GM23338 (cell line): ENCODE measurements at places on chromosomes 1 and 21. TPM values are rescaled to one million over a fixed set of nuclear protein-coding genes. Genes with fewer than 3 reads are reported as not detected.

- H3K27ac ChIP-seq = no peak overlapping the region
- H3K4me1 ChIP-seq = no peaks in the 10 kb centered on the region
- no peak overlapping the region for H3K4me3 ChIP-seq
- peaks cover 11% of the 10 kb centered on the region for H3K36me3 ChIP-seq
Observed at GRCh38 chr1:108129999-108130398, 70.1 kb downstream of the SLC25A24 start.

GRCh38 chr21:43940329-43941050, 71.6 kb upstream of the TRAPPC10 start:
- H3K36me3 ChIP-seq = no peaks in the 10 kb centered on the region
- H3K27ac ChIP-seq = no peak overlapping the region
- H3K4me1 ChIP-seq = no peaks in the 10 kb centered on the region
- no peaks in the 10 kb centered on the region for H3K27me3 ChIP-seq
- DNase-seq = no peak
- no peak overlapping the region for H3K4me3 ChIP-seq

DNA sequence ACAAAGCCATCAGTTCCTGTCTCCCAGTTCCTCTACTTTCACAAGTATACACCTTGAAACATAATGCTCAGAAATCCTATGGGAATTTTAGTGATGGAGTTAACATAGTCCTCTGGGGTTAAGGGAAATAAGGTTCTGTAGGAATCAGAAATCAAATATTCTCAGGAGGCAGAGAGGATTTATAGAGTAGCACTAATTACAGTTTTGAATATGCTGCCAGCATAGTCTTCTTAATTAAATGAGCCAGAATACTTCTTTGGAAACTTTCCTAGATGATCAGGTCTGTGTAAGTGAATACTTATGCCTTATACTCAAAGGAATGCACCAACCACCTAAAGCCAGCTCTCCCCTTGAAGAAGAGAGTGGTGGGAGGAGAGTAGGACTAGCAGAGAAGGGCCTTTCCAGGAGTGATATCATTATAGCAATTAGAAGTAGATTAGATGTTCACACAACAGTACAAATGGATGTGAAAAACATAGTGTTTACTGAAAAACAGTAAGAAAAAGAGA, 31.4 kb upstream of the DIRAS3 start:
- H3K4me1 ChIP-seq = no peaks in the 10 kb centered on the region
- H3K4me3 ChIP-seq = no peak overlapping the region
- no peak overlapping the region for H3K27ac ChIP-seq
- H3K27me3 ChIP-seq = no peaks in the 10 kb centered on the region
- H3K36me3 ChIP-seq = no peaks in the 10 kb centered on the region

DNA sequence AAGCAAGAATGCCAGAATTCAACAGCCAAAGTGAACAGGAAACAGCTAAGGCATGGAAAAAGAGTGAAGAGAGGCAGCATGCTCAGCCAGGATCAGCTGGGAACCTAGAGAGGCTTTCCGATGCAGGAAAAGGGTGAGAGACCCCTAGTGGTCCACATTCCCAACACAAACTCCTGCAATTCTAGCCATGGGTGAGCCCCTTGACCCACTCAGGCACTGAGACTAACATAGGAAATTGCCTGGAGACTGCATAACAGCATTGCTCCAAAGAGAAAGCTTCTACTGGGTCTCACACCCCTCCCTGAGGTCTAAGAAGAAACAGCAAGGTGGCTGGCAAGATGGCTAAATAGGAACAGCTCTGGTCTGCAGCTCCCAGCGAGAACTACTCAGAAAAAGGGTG, 123.2 kb downstream of the LHX8 start:
- H3K4me1 ChIP-seq = no peaks in the 10 kb centered on the region
- no peaks in the 10 kb centered on the region for H3K27me3 ChIP-seq
- peak; percentile 78 for DNase-seq
- H3K27ac ChIP-seq = no peak overlapping the region
- H3K4me3 ChIP-seq = no peak overlapping the region

- H3K4me3 ChIP-seq = no peak overlapping the region
- no peaks in the 10 kb centered on the region for H3K36me3 ChIP-seq
- H3K4me1 ChIP-seq = peaks cover 12% of the 10 kb centered on the region
- H3K27ac ChIP-seq = no peak overlapping the region
Observed at GRCh38 chr1:111274653-111275052, 16.0 kb upstream of the CHIA start.

DNA sequence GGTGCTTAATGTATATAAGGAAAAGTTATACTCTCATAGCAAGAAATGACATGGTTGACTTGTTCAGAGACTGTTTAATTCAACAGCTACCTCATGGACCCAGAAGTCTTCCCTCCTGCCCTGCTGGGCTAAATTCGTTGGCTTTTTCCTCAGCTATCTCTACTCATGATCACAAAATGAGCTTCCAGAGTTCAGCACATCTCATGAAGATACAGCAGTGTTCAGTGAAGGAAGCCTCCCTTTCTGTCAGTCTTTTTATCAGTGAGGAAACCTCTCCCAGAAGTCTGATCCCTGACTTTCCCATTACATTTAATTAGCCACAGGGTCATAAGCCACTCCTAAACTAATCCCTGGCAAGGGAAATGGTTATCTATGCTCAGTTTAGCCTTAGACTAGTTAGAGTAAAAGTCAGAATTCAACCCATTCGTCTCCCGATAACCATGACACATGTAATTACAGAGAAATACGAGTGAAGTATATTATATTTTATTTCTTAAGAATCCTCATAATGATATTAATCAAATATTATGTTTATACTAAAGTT, 97.5 kb downstream of the DENND1B start:
- peaks cover 8% of the 10 kb centered on the region for H3K4me1 ChIP-seq
- no peaks in the 10 kb centered on the region for H3K36me3 ChIP-seq
- H3K27ac ChIP-seq = no peak overlapping the region
- H3K4me3 ChIP-seq = no peak overlapping the region
- no peaks in the 10 kb centered on the region for H3K27me3 ChIP-seq

DNA sequence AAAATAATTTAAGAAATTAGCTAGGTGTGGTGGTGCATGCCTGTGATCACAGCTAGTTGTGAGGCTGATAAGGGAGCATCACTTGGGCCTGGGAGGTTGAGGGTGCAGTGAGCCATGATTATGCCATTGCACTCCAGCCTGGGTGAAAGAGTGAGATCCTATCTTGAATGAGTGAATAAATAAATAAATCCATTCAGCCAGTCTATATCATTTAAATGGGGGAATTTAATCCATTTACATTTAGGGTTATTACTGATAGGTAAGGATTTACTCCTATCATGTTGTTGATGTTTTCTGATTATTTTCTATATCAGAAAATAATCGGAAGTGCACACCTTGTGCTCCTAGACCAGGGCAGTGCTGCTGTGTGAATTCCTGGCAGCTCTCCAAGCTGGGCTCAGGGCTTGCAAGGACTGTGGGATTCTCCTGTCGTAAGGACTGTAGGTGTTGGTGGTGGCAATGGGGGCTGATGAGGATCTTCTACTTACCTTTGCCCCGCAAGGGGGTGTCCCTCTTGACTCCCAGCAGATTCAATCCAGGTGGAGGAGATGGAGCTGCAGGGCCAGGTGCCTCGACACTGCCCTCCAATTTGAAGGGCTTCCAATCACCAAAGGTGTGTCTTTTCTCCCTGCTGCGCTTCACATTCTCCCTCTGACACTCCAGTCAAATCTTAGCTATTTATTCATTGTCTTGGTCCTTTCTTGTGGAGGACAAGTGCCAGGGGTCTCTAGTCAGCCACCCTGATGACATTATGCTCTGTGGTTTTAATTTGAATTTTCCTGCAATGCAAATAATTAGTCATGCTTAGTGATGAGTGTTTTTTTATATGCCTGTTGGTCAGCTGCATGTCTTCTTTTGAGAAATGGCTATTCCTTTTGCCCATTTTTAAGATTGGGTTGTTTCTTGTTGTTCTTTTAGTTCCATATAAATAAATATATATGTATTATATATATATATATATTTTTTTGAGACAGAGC, 14.1 kb upstream of the TRAPPC10 start:
- no peaks in the 10 kb centered on the region for H3K27me3 ChIP-seq
- H3K4me3 ChIP-seq = no peak overlapping the region

- H3K4me1 ChIP-seq = peaks cover 33% of the 10 kb centered on the region
- DNase-seq = no peak
- H3K27ac ChIP-seq = no peak overlapping the region
- no peak overlapping the region for H3K4me3 ChIP-seq
- no peaks in the 10 kb centered on the region for H3K36me3 ChIP-seq
Observed at GRCh38 chr1:162018418-162018817, 5.3 kb downstream of the OLFML2B start.

DNA sequence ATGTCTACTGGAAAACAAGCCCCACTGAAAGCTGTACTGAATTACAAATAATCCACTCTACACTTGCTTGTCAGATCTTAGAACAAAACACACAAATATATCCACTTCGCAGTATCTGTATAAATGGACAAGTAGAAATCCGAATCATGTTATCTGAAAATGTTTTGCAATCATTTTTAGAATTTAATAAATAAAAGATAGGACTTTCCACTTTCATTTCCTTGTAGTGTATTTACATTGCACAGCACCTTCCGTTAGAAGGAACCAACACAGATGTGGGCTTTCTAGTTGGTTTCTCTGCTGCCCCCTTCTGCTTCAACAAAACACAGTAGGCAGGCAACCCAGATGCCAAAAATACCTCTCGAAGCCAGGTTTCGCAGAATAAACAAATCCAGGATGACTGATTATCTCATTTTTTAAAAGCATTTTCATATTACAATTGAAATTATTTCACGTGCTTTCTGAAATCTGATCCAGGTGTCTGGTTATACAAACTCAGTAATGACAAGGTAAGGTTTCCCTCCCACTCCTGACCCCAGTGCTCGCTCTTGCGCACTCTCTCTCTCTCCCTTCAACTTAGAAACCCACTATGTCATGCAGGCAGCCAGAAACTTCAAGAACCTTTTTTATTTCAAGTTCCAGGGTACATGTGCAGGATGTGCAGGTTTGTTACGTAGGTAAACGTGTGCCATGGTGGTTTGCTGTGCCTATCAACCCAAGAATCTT, 389.9 kb downstream of the SMYD3 start:
- no peaks in the 10 kb centered on the region for H3K27me3 ChIP-seq
- H3K27ac ChIP-seq = no peak overlapping the region
- DNase-seq = peak; percentile 72
- no peaks in the 10 kb centered on the region for H3K36me3 ChIP-seq
- H3K4me1 ChIP-seq = no peaks in the 10 kb centered on the region; the same call in 1 of the 2 replicates

GRCh38 chr1:151779852-151780251, 10.4 kb downstream of the TDRKH start:
- no peaks in the 10 kb centered on the region for H3K4me1 ChIP-seq
- no peak overlapping the region for H3K4me3 ChIP-seq
- no peaks in the 10 kb centered on the region for H3K27me3 ChIP-seq
- DNase-seq = no peak
- no peak overlapping the region for H3K27ac ChIP-seq
- peaks cover 4% of the 10 kb centered on the region; the same call in 1 of the 2 replicates for H3K36me3 ChIP-seq

DNA sequence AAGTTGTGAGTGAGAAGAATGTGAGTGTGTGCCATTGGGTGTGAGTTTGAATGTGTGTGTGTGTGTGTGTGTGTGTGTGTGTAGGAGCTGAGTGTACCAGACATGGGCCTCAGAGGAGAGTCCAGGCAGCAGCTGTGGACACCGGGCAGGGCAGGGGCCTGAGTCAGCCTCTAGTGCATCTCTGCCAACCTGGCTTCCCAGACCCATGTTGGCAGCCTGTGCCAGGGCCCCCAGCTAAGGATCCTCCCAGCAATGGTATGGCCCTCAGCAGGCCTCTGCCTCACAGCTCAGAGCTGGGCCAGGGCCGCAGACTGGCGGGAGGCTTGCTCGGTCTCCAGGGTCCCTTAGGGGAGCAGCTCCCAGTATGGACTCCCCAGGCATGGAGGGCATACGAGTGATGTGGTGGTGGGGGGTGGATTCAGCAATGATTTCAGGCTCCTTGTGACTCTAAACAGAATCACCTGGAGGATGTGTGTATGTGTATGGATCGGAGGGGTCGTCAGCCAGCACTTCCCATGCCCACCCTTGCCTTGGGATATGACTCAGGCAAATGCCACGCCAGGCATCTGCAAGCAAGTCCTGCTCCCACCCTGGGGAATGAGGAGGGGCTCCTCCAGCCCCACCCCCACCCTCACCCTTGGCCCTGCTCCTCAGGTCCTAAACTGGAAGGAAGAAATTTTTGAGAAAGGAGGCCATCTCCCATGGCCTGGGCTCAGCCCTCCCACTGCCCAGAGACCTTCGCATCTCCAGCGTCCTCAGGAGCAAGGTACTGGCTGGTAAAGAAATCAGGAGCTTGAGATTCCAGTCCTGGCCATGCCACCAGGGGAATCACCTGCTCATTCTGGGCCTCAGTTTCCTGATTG, 1.8 kb upstream of the FOXO6 start:
- H3K27me3 ChIP-seq = peaks cover 43% of the 10 kb centered on the region
- H3K4me3 ChIP-seq = peak overlapping the region; percentile 63
- no peaks in the 10 kb centered on the region for H3K36me3 ChIP-seq
- H3K4me1 ChIP-seq = peaks cover 38% of the 10 kb centered on the region
- H3K27ac ChIP-seq = no peak overlapping the region

DNA sequence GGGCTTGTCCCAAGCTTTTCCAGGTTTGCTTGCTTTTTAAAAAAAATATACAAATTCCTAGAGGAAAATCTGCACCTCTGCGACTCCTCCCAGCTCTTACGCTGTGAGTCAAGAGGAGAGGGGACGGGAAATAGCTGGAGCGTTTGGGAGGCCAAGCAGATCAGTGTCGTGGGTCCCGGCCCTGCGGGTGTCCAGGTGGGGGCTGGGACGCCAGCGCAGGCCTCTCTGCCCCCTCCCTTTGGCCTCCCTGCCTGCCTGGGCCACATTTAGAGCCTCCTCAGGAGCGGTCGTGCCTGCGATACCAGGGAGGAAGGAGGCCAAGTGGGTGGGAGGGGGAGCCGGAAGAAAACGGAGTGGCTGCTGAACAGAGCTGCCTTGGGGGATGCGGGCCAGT, 9.0 kb downstream of the WNT4 start:
- H3K27ac ChIP-seq = no peak overlapping the region
- H3K4me3 ChIP-seq = 0 out of 2 replicates have a peak overlapping the region, but pooled peaks have one; percentile 20
- H3K36me3 ChIP-seq = no peaks in the 10 kb centered on the region
- DNase-seq = peak; percentile 36

- H3K4me3 ChIP-seq = no peak overlapping the region
- H3K27me3 ChIP-seq = no peaks in the 10 kb centered on the region
- no peak for DNase-seq
- no peak overlapping the region for H3K27ac ChIP-seq
- H3K36me3 ChIP-seq = no peaks in the 10 kb centered on the region
Observed at GRCh38 chr21:40016667-40017066, 149.4 kb downstream of the PCP4 start.

GRCh38 chr1:62304515-62304914, 14.7 kb downstream of the KANK4 start:
- no peak overlapping the region for H3K4me3 ChIP-seq
- no peak overlapping the region for H3K27ac ChIP-seq
- no peak for DNase-seq
- H3K4me1 ChIP-seq = no peaks in the 10 kb centered on the region

- H3K4me3 ChIP-seq = no peak overlapping the region
- no peaks in the 10 kb centered on the region for H3K27me3 ChIP-seq
- H3K4me1 ChIP-seq = no peaks in the 10 kb centered on the region
- H3K36me3 ChIP-seq = peaks cover 15% of the 10 kb centered on the region; the same call in 1 of the 2 replicates
- no peak overlapping the region for H3K27ac ChIP-seq
- no peak for DNase-seq
Observed at GRCh38 chr1:53288790-53289429, 39.0 kb downstream of the LRP8 start.

The LCE6A gene
- not detected in 2 replicates for total RNA-seq

The MATN1 gene
- 0.31 TPM in 1 of 2 replicates, not detected in the other for total RNA-seq

The WDR64 gene
- not detected in 2 replicates for total RNA-seq

The SLX9 gene
- total RNA-seq = 36.3 and 41.5 TPM in 2 replicates
